SIG-M5 (cell line): ENCODE measurements at places on chromosomes 2 and 18.

GRCh38 chr2:232389327-232389726, 10.8 kb downstream of the ALPP start:
- no peak for DNase-seq

DNA sequence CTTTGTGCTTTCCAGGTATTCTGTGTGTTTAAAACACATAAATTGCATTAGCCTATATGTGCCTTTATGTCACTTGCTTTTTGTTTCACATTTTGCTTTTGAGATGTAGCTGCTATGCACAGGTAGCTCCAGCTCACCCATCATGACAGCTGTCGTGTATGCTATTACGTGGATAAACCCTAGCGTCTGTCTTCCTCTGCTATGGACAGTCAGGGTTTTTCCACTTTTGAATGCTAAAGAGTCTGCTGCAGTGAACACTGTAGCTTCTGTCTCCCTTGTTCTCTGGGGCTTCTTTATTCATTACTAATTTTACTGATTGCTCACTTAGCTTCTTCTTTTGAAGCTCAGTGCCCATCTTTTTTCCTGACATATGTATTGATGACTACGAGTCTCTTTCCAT, 24.7 kb upstream of the MBP start:
- no peak for DNase-seq

GRCh38 chr2:1758171-1758570, 13.9 kb upstream of the PXDN start:
- no peak for DNase-seq

- DNase-seq, result no peak
Measured at GRCh38 chr2:120750488-120751210, 15.0 kb downstream of the GLI2 start.

- DNase-seq, result no peak
Measured at GRCh38 chr2:104538077-104538476, 315.8 kb upstream of the POU3F3 start.

- DNase-seq, result no peak
Measured at GRCh38 chr2:141041281-141041680, 1089.5 kb downstream of the LRP1B start.

GRCh38 chr18:23284629-23285028, 149.3 kb downstream of the CABLES1 start:
- DNase-seq, result no peak

DNA sequence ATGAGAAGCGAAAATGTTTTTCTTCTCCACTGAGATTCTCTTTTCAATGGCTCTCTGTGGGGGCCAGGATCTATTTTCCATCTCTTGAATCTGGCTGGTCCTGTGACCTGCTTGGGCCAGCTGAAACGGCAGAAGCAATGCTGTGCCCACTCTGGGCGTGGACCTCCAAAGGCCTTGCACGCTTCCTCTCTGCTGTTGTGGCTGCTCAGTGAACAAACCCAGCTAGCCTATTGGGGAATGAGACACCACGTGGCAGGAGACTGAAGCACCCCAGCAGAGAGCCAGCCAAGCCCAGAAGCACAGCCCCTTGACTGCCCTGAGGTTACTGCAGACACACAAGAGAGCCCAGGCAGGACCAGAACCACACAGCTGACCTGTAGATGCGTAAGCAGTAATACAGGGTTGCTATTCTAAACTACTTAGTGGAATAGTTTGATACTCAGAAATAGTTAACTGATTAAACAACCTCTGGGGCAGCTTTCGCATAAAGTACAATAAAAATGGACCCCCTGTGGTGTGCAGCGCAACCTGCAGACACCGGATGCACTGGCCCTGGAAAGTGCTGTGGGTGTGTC, 221.7 kb upstream of the SH3BP4 start:
- DNase-seq, result no peak

- no peak for DNase-seq
Measured at GRCh38 chr2:71783815-71784214, 330.5 kb downstream of the DYSF start.

DNA sequence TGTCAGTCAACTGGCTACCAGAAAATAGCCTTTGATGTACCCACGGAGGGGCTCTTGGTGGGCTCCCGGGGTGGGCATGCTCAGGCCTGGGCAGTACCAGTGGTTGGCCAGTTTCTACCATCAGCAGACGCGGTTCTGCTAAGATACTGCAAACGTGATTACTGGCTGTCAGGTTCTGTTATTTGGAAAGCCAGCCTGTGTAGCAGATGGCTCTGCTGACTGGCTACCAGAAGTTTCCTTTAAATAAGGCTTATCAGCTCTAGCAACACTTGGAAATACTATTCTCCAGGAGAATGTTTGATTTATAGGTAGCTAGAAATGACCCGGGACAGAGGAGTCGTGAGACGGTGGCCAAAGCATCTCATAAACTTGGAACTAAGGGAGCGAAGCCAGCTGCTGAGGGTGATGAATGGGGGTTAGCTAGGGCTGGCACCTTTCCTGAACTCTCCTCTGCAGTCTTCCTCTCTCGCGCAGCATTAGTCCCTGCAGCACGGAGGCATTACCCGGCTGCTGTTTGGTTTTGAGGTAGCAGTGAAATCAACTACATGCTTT, 171.9 kb downstream of the AGAP1 start:
- no peak for DNase-seq

GRCh38 chr18:66655407-66655806, 51.5 kb upstream of the CDH19 start:
- no peak for DNase-seq

- DNase-seq, result no peak
Measured at GRCh38 chr18:24126155-24126961, 12.5 kb upstream of the CABYR start.

DNA sequence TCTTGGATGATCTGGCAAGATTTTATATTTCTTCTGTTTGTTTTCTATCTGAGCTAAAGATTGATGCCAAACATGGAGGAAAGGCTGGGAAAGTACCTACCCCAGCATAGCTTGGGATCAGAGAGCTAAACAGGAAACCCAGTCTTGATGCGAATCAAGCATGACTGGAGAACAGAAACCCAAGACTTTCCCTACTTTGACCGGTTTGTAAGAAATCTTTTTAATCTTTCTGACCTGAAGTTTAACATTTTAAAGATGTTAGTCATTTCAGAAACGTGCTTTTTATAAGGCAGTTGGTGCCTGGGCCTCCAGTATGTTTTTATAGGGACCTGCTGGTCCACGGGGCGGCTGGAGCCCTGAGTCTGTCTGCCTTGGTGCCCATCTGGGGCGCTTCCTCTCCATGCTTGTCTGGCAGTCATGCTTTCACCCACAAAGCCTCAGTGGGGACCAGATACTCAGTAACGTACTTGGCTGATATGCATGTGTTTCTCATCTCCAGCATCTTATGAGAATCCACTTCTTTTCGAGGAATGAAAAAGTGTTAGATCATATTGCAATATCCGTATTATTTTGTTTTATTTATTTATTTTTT, 266.5 kb downstream of the PTGR3 start:
- no peak for DNase-seq

DNA sequence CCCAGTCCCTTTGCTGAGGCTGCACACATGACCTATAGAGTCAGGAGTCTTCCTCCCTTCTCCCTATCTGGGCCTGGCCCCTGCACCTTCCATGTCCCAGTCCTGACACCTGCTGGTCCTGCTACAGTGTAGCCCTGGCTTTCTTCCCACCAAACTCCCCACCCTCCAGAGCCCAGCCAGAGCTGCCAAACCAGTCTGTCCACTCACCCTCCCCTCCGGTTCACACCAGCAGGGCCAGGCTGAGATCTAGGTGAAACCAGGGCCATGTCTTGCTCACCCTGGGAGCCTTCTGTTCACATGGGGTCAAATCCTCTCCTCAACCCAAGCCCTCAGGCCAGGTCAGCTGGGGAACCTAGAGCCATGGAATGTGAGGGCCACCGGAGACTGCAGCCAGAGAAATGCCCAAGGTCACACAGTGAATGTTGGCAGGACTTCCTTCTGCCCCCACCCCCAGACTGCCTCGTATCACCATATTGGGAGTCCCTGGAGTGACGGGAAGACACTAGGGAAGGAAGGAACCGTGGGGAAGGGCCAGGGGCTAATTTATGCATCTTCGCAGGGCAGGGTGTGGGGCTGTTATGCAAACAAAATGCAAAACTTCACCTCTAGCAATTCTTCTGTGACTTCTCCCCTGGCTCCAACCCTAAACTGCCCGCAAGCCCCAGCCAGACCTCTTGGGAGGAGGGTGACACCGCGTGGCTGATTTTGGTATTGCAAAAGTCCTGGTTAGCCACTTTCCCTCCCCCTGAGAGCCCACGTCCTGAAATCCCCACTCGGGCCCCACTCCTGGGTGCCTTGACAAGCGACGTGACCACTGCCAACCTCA, 14.6 kb downstream of the TNS1 start:
- DNase-seq, result no peak

GRCh38 chr2:15693926-15694588, 102.4 kb downstream of the DDX1 start:
- DNase-seq, result no peak

DNA sequence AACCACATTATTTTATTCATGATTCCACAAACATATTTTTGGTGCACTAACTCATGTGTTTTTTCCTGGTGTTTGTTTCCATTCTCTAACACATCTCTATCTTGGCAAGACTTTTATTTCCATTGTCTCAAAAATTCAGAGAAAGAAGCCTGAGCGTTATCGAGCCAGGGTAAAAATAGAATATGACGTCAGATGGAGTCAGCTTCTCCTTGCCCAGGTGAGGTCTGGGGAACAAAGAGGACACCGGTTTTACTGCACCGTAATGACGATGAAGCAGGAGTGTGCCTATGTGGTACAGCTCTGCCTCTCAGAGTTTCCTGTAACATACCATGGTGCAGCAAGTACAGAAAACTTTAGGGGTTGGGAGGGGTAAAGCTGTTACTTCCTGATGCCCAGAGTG, 661.6 kb downstream of the PLCL1 start:
- no peak for DNase-seq

GRCh38 chr18:67893916-67894315, 377.4 kb upstream of the DSEL start:
- no peak for DNase-seq

GRCh38 chr2:109128048-109128615, 873 bp upstream of the SH3RF3 start:
- no peak for DNase-seq

DNA sequence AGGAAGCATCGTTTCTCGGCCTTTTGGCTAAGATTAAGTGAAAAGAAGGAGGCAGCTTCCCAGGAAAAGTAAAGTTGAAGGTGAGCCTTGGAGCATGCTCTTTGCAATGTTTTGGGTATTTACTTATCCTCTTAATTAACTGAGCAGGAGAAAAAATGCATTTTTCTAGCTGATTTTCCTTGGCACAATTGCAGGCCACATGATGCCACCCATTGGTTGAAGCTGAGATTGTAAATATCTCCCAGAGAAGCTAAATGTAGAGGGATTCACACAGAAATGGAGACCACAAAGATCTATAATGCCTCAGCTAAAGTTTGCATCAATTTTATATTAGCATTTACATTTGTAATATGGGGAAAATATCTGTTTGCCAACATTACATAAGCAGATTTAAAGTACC, 294.1 kb downstream of the KCNS3 start:
- DNase-seq, result no peak

DNA sequence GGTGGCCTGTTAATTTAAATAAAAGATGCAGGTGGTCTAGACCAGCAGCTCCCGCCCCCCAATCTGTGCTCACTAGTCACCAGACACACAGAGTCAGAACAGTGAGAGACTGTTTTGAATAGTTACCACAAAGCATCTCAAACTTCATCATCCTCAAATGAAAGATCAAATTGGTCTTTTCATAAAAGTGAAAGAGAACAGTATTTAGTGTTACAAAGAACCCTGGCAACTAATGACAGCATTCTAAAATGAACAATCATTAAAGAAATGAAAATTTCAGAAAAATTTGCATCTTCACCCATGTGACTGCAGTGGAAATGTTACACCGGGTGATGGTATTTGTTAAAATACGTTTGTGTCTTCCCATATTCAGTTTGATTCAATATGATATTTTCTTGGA, 65.5 kb upstream of the PMAIP1 start:
- DNase-seq, result no peak

GRCh38 chr2:174020926-174021662, 55.9 kb upstream of the SP3 start:
- no peak for DNase-seq

DNA sequence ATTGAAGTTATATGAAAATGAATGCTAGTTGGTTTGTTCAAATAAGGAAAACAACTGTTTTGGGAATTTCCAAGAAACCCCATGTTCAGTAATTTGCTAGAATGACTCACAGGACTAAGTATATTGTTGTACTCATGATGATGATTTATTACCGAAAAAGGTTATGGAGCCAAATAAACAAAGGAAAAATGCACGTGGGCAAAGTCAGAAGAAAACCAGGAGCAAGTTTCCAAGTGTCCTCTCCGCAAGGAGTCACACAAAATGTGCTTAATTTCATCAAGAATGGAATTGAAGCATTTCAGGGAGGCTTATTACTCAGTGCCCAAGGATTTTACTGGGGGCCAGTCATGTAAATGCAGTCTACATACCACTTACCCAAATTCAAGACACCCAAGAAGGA, 1652.4 kb upstream of the TMEFF2 start:
- no peak for DNase-seq

GRCh38 chr2:129935118-129935517, 44.3 kb upstream of the RAB6C start:
- DNase-seq, result no peak

GRCh38 chr2:105134081-105134480, 96.2 kb downstream of the MRPS9 start:
- DNase-seq, result no peak

GRCh38 chr2:37318401-37318800, 6.2 kb downstream of the PRKD3 start:
- no peak for DNase-seq

- DNase-seq, result no peak
Measured at GRCh38 chr2:135974036-135974435, 11.4 kb downstream of the DARS1 start.

DNA sequence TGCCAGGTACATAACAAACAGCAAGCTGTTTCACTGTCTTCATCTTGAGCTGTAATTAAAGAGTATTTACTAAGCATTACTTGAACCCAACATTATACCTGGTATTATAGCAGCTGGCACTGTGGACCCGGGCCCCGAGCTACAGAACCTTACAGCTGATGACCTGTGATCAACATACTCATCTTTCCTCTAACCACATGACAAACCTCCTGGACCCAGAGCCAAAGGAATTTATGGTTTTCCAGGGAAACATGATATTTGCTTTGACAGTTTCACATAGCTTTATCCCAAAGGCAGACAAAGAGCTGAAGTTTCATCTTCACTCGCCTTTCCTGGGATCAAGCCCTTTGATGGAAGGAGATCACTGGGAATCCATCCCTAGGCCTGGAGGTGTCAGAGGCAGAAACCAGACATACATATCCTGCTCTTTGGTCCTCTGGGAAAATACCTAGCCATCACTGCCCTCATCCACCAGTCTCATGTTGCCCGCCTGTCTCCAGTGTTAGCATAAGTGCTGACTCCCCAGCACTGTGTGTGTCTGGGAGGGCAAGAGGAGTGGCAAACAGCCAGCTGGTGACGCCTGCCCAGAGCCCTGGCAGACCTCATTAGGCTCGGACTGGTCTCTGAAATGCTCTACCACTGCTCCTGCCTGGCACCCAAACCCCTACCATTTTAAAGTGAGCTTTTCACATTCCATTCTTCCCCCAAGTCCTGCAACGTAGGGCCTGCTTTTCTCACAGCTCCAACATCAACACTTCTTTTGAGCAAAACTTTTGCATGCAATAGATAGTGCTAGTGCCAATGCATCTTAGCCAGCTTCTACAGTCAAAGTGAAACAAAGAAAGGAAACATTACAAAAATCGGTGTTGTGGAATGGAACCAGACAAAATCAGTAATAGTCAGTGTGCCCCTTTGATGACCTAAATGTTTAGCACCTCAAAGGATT, 138.8 kb upstream of the CTAGE1 start:
- DNase-seq, result no peak

GRCh38 chr2:108325756-108326155, 37.1 kb downstream of the SULT1C2 start:
- DNase-seq, result no peak

- no peak for DNase-seq
Measured at GRCh38 chr2:83584672-83585071, 874.4 kb downstream of the SUCLG1 start.
